ENCODE measurements at places on chromosomes 12 and 14.

DNA sequence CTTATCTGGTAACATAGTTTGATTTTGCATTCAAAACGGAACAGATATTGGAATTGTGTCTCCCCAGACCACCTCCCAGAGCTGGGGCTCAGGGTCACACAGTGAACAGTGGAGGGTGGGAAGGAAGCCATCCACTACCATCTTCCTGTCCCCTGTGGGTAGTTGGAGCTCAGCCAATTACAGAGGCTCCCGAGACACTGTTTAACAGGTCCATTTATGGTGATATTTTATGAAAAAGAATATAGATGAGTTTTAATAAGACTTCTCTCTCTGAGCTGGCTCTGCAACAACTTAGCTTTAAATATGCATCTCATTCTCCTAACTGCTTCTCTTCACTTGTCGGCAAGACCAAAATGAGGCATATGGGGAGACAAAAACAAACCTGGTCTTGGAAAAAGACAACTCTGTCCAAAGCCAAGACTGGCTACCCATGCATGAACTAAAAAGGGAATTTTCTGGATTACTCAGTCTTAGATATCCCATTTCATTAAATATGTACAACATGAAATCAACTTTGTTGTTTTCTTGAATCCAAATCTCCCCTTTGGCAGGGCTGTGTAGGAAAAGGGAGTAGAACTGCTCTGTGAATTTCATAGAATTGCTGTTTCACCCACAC is 83.8 kb upstream of the HOXC13 start:
- no peak for DNase-seq

DNA sequence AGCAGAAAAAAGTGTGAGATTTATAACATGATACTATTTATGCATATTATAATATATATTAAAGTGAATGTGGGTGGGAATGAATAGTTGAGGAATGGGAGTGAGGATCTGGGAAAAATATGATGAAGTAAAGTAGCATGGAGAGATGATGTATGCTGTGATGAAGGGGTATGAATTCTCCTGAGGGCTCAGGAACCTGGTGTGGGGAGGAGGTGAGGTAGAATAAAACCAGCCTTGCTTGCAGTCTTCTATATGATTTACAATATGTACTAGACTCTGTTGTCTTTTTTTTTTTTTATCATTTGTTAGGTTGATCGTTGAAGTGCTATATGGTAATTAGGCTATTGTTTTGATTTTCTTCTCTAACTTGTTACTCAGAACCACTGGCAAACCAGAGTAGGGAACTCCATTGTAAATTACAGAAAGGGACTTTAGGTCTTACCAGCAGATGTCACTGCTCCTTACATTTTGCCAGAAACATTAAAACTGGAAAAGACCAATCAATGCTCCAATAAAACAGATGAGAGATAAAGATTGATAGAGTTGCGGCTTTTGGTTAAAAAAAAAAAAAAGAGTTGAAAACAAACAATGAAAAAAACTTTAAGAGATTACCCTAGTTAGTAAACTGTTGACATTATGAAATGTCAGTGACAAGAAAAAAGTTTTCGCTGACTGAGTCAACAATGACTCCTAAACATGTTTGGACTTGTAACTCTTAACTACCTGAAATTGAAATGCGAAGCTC is 39.9 kb downstream of the ATL1 start:
- DNase-seq = no peak

DNA sequence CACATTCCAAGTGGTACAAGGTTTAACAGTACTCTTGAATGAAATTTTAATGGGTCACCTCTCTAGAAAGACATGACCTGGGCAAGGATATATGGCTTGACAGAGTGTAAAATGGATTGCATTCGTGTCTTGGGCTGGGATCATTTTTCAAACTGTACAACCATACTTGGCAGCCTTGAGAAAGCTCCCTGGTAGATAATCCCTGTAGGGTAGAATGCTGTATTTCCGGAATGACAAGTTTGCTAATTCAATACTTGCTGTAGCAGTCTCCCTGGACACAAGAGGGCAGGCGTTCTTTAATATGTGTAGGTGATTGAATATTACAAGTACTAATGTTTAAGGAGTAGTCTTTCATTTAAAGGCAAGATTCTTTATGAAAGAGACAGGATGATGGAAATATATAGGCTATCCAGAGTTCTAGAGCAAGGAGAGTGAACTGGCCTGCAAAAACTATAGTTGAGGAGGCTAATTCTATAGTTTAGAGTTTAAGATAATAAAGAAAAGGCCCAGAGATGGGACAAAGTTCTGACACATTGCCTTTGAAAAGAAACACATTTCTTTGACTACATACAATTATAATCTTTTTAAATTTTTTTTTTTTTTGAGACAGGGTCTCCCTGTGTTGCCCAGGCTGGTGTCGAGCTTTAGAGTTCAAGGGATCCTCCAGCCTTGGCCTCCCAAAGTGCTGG is 53.4 kb downstream of the PLBD1 start:
- DNase-seq = no peak

DNA sequence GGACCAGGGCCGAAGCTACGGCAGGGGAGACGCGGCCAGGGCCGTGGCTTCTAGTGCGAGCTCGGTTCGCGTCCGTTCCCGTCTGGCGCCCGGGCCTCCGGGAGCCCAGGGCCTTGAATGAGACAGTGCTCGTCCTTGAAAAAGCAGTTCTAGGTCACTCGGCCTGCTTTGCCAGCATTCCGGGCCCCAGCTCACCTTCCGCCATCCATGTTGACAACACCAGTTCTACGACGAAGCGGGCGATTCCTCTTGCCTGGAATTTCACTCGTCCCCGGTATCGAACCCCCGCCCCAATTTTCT is 4.5 kb downstream of the OR10AD1 start:
- no peak for DNase-seq

DNA sequence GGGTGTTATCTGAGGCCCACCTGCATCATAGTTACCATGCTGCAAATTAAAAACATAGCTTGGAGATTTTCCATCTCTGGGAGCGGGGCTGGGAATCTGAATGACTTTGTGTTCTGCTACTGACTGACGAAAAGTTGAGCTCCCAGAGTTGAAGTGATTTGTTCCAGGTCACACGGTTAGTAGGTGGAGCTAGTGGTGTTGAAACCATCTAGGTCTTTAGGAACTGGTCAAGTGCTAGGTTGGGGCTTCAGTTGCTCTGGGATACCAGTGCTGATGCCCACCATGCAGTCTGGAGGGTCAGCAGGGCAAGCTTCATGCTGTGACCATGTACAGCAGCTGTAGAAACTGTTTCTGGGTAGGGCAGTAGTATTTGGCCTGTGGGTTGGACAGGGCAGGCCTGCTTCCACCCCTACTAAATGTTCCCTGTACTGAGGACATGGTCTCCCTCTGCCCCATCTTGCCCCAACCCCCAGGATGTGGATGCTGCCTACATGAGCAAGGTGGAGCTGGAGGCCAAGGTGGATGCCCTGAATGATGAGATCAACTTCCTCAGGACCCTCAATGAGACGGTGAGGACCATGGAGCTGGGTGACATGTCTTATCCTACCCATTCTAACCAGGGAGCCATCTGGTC is 5.3 kb downstream of the KRT7 start:
- no peak for DNase-seq

GRCh38 chr12:61250303-61250702 is 1009.9 kb upstream of the USP15 start:
- DNase-seq = no peak

DNA sequence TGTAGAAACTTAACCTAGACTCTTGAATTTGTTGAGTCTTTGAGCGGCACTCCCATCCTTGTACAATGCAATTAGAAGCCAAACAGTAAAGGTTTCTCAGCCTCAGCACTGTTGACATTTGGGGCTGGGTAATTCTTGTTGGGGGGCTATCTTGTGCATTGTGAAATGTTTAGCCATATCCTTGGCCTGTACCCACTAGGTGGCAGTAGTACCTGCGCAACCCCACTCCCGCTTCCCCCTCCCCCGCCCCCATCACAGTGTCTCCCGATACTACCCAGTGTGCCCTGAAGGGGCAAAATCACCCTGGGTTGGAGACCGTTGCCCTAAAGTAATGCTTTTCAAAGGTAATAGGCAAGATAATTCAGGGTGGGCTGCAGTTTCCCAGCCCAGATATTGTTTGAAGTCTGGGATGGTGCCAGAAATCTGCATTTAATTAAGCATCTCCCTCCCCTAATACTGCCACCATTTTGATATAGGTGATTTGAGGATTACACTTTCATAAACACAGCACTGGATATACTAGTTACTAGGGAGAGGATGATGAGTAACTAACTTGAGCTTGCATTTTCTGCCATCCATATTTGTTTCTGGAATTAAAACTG is 1.8 kb downstream of the COX6A1 start:
- DNase-seq = no peak

- no peak for DNase-seq
These were observed 3.1 kb downstream of the ARID4A start for GRCh38 chr14:58301416-58301815.

DNA sequence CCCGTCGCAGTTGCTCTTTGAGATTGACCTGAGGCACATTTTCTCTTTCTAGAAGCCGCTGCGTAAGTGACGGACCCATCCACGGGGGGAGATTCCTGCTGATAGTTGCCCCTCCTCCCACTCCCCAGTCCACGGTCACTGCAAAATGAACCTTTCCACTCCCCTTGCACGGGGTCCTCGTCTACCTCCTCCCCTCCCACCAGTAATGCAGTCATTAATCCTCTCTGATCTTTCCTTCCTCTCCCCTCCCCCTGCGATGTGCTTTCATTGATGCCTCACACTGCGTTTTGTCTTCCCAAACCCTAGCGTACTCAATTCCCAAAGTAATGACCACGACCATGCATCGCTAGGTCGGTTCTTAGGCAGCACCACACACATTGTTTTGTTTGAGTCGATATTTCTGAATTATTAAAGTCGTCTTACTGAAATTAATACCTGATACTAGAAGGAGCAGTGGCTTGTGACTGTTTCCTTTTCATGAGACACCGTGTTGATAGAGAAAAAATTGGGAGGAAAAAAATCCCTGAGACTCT is 857 bp downstream of the ETNK1 start:
- DNase-seq = no peak

GRCh38 chr12:89470741-89471509 is 53.7 kb downstream of the GALNT4 start:
- DNase-seq = no peak

- DNase-seq = no peak
These were observed 191.3 kb downstream of the ALG10B start for GRCh38 chr12:38507839-38508238.

DNA sequence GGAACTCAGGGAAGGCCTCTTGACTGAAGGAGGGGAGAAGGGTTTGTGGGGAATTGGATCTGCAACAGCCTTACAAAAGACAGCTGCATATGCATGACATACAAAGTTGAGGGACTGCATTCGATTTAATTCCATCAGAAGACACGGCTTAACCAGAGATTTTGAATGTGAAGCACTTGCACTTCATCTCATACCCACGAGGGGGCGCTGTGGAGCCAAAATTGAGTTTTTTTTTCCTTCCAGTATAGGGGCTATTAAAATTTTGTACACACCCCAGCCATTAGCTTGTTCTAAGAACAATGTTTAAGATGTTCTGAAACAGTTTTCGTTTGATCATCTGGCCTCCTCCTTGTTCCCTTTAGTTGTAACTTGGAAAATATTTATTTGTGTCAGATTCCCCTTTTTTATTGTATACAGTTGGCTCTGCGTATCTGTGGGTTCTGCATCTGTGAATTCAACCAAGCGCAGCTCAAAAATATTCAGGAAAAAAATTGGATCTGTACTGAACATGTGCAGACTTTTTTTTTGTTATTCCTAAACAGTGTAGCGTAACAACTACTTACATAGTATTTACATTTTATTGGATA is 1.6 kb downstream of the SUDS3 start:
- no peak for DNase-seq

DNA sequence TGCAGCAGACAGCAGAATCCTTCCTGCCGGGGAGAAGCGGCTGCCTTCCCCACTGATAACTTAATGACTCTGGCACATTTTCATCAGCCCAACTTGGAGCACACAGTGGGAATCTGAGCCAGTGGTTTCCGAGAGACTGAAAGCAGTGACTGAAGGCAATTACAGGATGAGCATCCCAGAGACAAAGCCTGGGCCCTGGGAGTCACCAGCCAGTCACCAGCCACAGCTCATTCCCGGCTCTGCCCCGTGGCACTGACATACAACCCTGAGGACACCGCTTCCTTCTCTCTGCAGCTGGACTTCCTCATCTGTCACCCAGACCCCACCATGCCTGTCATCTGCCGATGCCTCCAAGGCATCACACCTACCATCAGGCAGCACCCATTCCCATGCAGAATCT is 192.3 kb downstream of the DPF3 start:
- no peak for DNase-seq

DNA sequence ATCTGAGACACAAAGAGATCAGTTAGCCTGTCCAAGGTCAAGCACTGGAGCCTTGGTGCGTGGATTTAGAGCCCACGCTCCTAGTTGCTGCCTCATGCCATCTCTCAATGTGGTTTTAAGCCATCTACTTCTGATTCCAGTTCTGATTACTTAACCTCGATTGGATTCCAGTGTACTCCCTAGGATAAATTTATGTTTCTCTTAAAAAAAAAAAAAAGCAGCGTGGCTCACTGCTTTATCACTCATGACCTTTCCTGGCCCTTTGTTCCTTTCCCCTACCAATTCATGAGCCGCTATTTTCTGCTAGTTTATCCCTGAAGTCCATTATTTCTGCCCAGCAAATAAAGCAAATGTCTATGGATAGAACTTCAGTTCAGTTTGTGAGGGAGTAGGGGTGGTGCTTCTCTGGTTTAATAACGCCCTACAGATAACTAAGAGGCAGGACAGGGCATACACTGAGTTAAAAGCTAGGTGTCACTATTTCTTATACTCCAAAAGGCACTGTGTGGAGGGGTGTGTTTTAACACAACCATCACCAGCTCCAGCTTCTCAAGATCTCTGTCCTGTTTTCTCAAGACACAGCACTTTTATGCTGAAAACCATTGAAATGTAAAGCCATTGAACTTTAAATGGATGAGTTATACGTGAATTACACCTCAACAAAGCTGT is 9.8 kb upstream of the PARP11 start:
- DNase-seq = no peak

DNA sequence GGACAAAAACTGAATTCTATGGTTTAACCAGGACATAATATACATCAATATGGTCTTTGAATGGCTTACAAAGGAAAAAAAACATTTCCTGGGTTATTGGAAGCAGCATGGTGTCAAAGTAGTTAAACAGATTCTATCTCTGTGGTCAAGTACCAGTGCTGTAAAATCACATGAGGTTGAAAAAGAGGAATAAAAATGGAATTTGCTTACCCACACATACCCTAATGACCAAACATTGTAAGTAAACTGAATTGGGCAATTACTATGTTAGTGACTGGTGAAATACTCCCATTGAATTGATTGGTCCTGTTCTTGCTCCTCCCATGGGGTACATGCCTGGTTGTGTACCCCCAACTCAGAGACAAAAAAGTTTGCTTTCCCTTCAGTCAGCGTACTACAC is 19.6 kb downstream of the IFNG start:
- no peak for DNase-seq

DNA sequence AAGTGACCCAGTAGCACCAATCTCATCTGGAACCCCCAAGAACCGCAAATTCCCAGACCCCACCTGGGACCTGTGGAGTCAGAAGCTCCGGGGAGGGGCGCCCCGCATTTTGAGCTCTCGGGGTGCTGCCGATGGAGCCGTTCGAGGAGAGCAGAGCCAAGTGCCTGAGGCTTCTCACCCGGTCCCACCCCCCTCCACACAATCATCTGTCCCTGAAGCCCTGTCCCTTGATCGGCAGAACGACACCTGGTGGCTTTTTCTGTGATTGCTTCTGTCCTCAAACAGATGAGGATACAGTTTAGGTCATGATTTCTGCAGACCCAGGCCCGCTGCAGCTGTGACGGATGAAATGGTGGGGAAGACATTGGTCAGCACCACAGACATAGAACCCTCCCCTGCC is 74.7 kb downstream of the NOC4L start:
- DNase-seq = no peak
